ENCODE measurements at places on chromosomes 5 and 9. TPM values are rescaled to one million over a fixed set of nuclear protein-coding genes. Genes with fewer than 3 reads are reported as not detected.
A peak's percentile ranks its signal among the peaks of the same experiment; 100 is the strongest.

- DNase-seq, result peak; percentile 17
Measured at GRCh38 chr9:94639061-94639998, at the start of gene FBP1. FBP1 (minus strand) TSS chr9:94639518; CDS start chr9:94639310, 208 bp downstream.

GRCh38 chr5:13932011-13932410, 12.5 kb downstream of the DNAH5 start:
- no peak for DNase-seq

The PALM2AKAP2 gene
- 0.01 TPM for polyA plus RNA-seq

DNA sequence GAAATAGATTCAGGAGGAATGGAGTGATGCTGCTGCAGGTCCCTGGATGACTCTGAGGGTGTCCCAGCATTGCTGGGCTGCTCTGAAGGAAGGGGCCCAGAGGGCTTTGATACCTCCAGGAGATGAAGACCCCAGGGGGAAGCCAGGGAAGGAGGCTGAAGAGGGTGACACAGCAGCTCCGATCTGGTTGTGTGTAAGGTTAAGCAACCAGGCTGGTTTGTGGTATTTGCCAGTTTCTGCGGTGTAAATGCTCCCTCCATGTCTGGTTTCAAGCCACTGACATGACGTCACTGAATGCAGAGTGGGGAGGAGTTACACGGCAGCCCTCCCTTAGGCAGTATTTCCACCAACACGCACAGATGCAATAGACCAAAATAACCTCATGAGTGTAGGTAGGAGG, 40.0 kb upstream of the ORM1 start:
- no peak for DNase-seq

DNA sequence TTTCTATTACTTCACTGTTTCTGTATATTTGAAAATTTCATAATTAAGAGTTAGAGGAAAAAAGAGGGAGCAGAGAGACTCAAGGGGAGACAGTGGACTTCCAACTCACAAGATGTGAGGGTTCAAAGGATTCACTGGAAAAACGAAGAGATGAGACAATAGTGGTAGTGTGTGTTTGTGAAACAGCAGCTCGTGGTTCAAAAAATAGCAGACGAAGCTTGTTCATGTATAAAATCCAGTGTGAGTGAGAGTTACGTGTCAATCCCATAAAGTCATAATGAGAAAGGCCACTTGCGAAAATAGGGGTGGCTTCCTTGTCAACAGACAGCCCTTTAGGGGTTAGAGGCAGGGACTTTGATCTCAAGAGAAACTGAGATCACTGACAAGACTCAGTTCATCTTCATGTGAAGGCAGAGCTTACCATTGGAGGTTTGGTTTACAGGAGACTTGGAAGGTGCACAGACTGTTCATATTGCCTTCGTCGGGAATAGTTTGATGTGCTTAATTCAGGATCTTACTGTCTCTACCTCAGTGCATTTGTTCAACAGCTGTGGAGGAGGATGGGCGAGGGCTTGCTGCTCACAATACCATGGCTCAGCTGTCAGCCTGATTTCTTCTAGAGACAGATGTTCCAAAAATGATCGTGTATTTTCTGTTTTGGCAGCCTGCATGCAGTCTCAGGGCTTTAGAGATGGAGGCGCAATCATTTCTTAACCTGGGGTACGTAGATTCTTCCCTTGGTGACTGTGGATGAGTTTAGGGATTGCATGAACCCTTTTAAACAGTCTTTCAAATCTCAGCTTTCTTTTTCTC, 105.7 kb upstream of the KLF9 start:
- DNase-seq, result no peak

The ADRA1B gene
- 0.77 TPM for polyA plus RNA-seq

The SLC22A4 gene
- polyA plus RNA-seq, result 6.3 TPM

The CCDC180 gene
- polyA plus RNA-seq, result 0.41 TPM

DNA sequence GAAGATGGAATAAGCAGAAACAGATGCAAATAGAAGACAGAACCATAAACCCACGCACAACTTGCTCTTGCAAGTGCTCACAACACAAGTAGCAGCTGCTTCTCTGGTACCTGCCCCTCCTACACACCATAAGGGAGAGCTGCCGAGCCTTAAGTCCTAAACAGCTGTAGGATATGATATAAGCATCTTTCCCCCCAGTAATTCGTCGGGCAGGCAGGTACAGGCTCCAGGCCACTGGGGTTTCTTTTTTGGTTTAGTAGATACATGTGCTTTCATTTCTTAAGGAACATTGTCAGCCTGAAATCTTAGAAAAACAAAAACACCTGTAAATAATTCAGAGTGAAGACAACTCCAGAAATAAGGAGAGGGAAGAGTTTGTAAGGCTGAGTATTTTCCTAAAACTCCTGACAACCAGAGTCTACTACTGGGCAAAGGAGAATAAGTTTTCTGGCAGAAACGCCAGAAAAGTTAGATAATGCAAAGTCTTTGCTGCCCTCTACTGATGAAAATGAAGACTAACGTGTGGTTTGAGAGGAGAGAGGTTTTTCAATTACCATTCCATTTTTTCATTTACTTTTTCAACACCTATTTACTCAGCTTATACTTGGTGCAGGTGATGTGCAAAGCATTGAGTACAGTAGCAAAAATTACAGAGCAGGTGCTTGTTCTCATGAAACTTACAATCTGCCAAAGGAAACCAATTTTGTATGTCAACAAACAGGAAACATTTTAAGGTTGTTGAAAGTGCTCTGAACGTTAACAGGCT, 20.1 kb upstream of the TCERG1 start:
- peak; percentile 44 for DNase-seq
